ENCODE measurements at places on chromosomes 11 and 22. TPM values are rescaled to one million over a fixed set of nuclear protein-coding genes. Genes with fewer than 3 reads are reported as not detected.

DNA sequence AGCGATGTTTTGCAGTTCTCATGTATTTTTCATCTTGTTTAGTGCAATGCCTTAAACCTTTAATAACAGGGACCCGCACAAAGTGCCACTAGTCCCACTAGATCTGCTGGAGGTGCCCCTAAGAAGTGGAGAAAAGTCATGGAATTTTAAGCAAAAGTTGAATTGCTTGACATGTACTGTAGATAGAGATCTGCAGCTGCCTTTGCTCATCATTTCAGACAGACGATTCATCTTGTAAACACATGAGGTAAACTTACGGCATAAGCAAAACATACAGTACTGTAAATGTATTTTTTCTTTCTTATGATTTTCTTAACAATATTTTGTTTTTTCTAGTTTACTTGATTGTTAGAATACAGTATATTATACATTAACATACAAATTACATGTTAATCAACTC is 295.6 kb downstream of the CASP12 start:
- no peak for DNase-seq

- no peak for DNase-seq
Measured at GRCh38 chr22:20238901-20239675, 29.0 kb downstream of the RTN4R start.

GRCh38 chr11:124758355-124759265 is 3.5 kb downstream of the ESAM start:
- DNase-seq, result peak; percentile 64

GRCh38 chr22:40237788-40238424 is 60.2 kb downstream of the TNRC6B start:
- DNase-seq, result no peak

GRCh38 chr11:11806074-11806473 is 35.7 kb upstream of the USP47 start:
- no peak for DNase-seq

GRCh38 chr22:36075724-36076123 is 47.1 kb upstream of the RBFOX2 start:
- no peak for DNase-seq

GRAP2 gene
- 140 TPM for total RNA-seq

PAX6 gene
- not detected for total RNA-seq

FGF4 gene
- total RNA-seq, result not detected

OR2AG2 gene
- not detected for total RNA-seq

Measured in CD4-positive, alpha-beta memory T cell (primary cell).